Hippocampal formation (tissue), 2 donors: ENCODE measurements at places on chromosomes 1 and 21.

DNA sequence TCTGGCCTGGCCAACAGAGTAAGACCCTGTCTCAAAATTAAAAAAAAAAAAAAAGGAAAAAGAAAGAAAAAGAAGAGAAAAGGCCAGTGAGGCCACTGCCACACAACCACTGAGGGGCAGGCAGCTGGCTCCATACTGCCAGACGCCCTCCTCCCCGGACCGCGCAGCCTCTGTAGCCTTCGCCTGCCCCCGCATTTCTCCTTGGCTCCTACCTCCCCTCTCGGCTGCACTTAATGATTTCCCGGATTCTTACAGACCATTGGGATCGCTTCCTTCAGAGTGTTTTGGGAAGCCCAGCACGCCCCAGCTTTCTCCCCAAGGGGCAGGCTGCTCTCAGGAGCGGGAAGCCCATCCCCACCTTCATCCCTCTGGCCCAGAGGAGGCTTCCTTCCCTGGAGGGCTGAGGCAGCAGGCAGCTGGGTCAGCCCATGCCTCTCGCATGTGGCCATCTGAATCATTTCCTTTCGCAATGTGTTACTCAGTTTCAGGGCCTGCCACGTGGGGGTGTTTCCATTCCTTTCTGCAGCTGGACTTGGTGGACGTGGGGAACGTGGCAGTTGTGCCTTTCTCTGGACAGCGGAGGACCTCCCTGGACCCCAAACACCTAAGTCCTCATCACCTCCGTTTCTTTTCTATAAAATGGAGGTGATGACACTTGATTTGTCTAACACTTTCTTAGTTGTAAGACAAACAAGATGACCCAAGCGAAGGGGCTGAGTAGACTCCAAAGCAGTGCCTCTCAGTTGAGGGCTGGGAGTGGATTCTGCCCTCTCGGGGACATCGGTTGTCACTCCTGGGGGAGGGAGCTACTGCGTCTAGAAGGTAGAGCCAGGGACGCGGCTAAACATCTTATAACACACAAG is 2.3 kb downstream of the SLC2A5 start:
- DNase-seq = no peak

- DNase-seq = peak; percentile 47
Measured at GRCh38 chr1:65256860-65257708, 52.3 kb upstream of the DNAJC6 start.

DNA sequence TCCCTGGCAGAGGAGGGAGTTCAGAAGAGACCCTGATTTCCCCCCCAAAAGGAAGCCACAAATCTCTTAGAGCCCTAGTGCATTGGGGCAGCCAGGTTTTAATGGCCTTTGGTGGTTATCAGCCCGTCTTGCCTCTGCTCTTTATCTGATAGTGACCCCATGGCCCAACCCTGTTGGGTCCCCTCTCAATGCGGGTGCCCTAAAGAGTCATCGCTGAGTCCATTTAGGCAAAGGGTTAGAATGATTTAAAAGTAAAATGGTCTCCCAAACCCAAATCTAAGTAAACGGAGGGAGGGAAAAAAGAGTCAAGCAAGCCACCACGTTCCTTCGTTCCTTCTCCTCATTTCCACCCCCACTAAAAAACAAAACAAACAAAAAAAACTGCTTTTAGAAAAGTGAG is 164.0 kb downstream of the RUNX1 start:
- DNase-seq = no peak

GRCh38 chr1:67224856-67225255 is 58.6 kb downstream of the IL23R start:
- no peak for DNase-seq

GRCh38 chr1:54289712-54290233 is 89.8 kb downstream of the MRPL37 start:
- no peak for DNase-seq
